ENCODE measurements at places on chromosomes 11 and 22.
A peak's percentile ranks its signal among the peaks of the same experiment; 100 is the strongest.

- no peak for DNase-seq
These were observed 71.9 kb upstream of the GRAMD1B start for GRCh38 chr11:123357990-123358827.

DNA sequence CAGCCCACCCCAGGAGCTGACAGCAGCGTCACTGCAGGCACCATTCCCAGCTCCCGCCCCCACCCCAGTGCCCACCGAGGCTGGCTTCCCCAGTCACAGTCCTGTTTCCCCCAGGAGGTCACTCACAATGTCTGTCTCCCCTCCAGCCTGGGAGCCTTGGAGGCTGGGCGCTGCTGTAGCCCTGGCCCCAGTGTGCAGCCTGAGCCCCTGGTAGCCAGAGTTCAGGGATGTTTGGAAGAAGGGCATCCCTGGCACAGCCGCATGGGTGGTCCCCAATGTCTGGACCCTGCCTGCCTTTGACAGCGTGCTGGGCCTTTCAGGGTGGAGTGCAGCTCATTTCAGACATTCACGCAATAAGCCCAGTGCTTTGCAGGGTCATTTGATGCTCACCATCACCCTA, 4.3 kb downstream of the CAPN5 start:
- DNase-seq: no peak

DNA sequence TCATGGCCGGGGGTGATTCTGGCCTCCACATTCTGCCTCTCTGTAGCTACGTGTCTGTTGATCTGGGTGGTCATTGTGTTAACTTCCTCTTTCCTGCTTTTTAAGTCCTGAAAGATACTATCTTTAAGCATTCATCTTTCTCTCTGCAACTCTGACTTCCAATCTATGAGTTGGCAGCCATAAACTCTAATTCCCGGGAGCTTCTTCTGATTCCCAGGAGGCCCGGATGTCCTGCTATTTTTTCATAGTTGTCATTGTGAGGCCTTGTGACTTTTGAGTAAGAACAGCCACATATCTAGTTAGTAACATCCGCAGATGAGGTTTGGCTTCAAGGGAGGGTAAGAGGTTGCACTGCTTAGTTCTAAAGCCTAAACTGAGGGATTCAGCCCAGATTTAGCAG, 107.8 kb downstream of the SYN3 start:
- no peak for DNase-seq

DNA sequence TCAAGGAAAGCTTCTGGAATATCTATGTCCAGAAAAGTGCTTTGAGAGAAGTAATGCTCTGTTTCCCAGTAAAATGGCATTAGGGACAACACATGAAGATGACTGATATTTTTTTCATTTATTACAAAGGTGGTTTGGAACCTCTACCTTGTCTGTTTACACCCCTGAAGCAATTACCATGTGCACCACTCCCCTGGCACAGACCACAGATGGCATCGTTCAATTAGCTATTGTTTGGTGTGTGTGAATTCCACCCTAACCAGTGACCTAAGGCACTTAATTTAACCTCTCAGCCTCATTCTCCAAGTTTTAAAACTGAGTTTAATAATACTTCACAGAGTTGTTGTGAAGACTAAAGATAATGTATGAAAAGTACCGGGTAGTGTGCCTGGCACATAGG, 127.6 kb upstream of the BMAL1 start:
- DNase-seq: no peak

GRCh38 chr11:11738370-11738769, 103.4 kb upstream of the USP47 start:
- DNase-seq: no peak

- no peak for DNase-seq
These were observed 22.4 kb upstream of the PANX2 start for GRCh38 chr22:50148166-50148500.

- DNase-seq: no peak
These were observed 7.0 kb downstream of the PARVG start for GRCh38 chr22:44187652-44188230.

- DNase-seq: no peak
These were observed 221.7 kb downstream of the SNX19 start for GRCh38 chr11:130694488-130695045.

- no peak for DNase-seq
These were observed 1.8 kb upstream of the WBP2NL start for GRCh38 chr22:41996826-41997225.

GRCh38 chr11:5507177-5507932, 2.4 kb downstream of the UBQLN3 start:
- DNase-seq: no peak

GRCh38 chr11:74325649-74326645, 14.5 kb upstream of the P4HA3 start:
- DNase-seq: peak; percentile 33

GRCh38 chr11:47534704-47535251, 18.2 kb downstream of the CELF1 start:
- DNase-seq: no peak

DNA sequence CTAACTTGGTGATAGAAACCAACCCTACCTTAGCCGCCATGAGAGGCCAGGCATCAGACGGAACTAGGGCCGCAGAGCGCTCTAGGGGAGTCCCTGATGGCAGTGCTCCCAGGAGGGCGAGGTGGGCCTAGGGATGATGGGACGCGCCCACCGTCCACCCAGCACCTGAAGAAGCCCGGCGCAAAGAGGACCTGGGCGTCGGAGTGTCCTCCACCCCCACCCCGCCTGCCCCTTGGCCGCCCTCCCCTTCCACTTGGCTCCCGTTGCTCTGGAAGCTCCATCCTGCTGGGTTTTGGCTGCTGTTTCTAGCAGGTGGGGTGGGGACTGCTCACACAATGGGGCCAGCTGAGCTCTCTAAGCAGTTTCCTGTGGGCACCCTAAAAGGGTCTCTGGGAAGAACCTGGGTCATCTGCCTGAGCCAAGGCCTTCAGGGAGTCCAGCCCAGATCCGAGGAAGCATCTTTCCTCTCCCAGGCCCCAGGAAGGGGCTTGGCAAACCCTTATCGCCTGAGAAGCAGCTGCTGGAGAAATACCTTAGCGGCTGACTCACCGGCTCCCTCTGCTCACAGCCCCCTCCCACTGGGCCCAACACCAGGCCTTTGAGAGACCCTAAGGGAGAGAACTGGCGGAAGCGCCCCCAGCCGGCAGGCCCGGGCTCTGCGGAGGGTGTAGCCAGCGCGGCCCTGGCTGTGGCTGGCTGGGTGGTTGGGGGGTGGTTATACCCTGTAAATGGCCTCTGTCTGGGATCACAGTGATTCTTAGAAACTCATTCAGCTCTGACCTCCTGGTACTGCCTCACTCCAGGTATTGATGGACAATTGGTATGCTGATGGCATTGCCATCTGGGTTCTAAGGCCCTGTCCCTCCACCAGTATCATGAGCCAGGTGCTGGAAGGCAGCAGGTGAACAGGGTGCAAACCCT, 19.3 kb downstream of the CREB3L1 start:
- DNase-seq: no peak

Data from nucleus accumbens (tissue), 56 donors.